ENCODE measurements at places on chromosomes 4 and X.

DNA sequence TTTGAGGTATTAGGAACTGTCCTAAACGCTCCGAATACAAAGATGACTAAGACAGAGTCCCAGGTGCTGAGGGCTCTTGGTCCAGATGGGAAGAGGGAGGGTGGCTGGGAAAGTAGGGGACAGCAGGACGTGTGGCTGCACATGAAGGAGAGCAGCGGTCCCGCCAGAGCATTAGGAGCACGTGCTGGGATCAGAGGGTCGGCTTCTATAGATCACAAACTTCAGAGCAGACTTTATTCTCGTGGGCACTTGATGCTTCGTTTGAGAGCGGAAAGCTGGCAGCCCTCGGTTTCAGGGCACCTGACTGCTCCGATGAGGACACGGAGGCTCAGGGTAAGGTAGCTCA is 26.1 kb downstream of the ZBTB49 start:
- DNase-seq: no peak

DNA sequence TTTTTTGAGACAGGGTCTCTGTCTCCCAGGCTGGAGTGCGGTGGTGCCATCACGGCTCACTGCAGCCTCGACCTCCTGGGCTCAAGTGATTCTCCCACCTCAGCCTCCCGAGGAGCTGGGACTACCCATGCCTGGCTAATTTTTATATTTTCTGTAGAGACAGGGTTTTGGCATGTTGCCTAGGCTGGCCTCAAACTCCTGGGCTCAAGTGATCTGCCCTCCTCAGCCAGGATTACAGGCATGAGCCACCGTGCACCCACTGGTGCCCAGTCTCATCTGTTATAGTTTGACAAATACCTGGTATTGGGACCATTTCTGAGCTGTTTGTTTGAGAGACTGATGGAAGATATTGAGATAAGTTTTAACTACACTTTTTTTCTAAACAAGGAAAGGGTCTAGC is 57.5 kb upstream of the SMIM10 start:
- no peak for DNase-seq

- DNase-seq: no peak
These were observed 12.0 kb downstream of the HCFC1 start for GRCh38 chrX:153959649-153960048.

GRCh38 chr4:77927991-77928925 is 65.6 kb downstream of the MRPL1 start:
- DNase-seq: no peak

- DNase-seq: no peak
These were observed 13.7 kb upstream of the AREG start for GRCh38 chr4:74431113-74431826.

GRCh38 chr4:110195561-110196205 is 2.7 kb downstream of the ELOVL6 start:
- no peak for DNase-seq
